Hippocampal formation (tissue), 2 donors: ENCODE measurements at places on chromosomes 7 and 10.
A peak's percentile ranks its signal among the peaks of the same experiment; 100 is the strongest.

GRCh38 chr7:108204281-108204796, 74.2 kb upstream of the LAMB4 start:
- DNase-seq, result no peak

DNA sequence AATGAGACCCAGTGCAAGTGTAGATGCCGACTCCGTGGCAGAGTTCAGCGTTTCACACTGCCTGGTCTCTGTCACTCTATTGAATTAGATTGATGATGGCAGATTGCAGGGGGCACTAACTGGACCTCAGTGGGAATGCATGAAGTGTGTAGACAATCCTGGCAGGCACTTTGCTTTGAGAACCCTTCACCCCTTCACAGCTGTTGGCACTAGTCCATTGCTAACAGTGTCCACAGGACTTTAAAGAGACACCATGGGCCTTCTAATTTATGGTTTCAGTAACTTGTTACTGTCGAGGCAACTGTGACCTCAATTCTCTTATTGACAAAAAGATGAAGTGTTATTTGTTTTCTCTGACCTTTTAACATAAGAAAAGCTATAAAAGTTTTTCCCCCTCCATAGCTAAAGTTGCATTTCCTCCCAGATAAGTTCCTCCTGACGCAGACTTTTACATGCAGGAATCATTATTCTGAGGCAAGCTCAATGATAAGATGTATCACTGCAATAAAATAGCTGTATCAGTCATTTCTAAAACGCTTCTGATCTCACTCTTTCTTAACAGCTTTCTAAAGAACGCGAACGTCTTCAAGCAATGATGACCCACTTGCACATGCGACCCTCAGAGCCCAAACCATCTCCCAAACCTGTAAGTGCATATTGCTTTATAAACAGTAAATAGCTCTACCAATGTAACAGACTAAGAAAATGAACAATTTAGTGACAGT, 238.9 kb downstream of the FOXP2 start:
- DNase-seq, result no peak

GRCh38 chr10:13709931-13710650, 123.3 kb downstream of the PRPF18 start:
- peak; percentile 29 for DNase-seq

- DNase-seq, result no peak
Measured at GRCh38 chr7:73452999-73453635, 19.5 kb downstream of the FZD9 start.

DNA sequence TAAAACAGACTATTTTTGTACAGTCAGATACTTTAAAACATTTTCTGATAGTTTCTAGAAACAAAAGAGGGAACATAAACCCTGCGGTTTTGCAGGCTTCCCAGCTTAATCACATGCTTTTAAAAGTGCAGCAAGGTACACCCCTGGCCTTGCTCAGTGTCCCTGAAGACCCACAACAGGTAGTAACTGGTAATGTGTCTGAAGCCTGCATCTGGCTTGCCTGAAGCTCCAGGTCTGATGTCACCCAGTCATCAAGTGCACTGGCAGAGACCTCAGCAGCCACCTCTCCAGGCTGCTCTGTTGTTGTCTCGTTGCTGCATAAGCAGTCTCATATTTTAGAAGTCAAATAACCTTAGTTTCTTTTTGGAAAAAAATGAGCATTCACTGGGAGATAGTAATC, 376.1 kb upstream of the MTPN start:
- DNase-seq, result no peak

DNA sequence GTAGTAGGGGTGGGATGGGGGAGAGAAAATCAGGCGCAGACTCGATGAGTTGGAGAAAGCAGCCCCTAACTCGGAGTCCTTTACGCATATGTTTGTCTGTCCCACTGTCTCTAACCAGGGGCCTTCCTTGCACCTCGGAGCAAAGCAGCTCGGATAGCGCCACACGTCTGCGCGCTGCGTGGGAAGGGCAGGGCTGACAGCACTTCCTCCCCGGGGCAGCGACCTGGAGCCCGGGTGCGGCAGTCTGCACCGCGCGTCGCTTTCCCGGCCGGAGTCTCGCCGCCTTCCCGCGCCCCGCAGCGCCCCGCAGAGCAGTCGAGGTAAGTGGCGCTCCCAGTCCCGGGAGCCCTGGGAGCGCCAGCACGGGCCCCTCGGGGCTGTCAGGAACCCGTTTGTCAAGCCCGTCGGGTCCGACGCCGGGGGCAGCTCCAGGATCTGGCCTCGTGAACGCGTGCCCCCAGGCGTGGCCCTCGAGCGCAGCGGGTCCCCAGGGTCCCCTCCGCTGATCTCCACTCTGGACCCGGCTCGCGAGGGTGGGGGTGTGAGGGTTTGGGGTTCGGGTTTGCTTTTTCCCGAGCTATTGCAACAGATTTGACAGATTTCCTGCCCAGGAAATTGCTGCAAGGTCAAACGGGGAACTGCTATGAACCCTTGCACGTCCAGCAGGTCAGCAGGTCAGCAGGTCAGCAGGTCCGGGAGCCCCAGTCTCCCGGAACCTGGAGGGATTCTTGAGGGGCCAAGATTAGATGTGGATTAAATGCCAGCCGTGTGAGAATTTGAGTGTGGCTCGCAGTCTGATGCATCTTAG, 597 bp downstream of the APBB1IP start:
- peak; percentile 1 for DNase-seq
